ENCODE measurements at places on chromosomes 4 and X.
A peak's percentile ranks its signal among the peaks of the same experiment; 100 is the strongest.

- no peak for DNase-seq
Measured at GRCh38 chrX:71298119-71298518, 3.4 kb upstream of the ITGB1BP2 start.

- no peak for DNase-seq
Measured at GRCh38 chrX:141814213-141814857, 23.8 kb upstream of the MAGEC3 start.

DNA sequence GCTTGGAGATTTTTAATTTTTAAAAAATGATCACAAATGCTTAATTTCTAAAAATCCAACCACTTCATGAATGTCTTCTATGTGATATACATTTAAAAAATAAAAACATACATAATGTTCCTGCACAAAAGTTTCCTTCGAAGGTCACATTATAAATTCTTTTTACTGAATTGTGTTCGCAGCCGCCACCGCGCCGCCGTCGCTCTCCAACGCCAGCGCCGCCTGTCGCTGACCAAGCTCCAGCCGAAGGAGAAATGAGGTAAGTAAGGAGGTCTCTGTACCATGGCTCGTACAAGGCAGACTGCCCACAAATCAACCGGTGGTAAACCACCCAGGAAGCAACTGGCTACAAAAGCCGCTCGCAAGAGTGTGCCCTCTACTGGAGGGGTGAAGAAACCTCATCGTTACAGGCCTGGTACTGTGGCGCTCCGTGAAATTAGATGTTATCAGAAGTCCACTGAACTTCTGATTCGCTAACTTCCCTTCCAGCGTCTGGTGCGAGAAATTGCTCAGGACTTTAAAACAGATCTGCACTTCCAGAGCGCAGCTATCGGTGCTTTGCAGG lies 48.8 kb upstream of the NEUROG2 start:
- DNase-seq: no peak

DNA sequence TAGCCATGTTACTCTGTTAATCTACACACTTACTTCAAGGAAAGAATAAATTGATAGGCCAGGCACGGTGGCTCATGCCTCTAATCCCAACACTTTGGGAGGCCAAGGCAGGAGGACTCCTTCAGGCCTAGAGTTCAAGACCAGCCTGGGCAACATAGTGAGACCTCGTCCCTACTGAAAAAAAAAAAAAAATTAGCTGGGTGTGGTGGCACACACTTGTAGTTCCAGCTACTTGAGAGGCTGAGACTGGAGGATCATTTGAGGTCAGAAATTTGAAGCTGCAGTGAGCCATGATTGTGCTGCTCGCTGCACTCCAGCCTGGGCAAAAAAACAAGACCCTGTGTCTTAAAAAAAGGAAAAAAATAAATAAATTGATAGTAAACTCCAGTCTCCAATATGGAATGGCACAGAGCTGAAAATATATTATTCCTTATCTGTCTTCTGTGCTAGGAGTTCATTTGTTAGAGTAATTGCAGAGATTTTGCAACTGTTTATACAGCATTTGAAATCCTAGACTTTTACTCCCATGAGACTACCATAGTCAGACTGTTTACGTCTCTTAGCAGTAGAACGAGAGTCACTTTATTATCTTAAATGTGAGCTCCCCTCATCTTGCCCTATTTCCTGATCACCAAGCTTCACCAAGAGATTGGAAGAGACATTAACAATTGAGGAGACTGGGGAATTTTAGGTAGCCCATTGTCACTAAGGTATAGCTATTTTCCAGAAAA lies 18.8 kb upstream of the TMEM131L start:
- DNase-seq: peak; percentile 63

GRCh38 chr4:176824645-176825366 lies 32.1 kb upstream of the VEGFC start:
- DNase-seq: no peak

- DNase-seq: no peak
Measured at GRCh38 chr4:86271057-86271456, 88.8 kb downstream of the MAPK10 start.

- no peak for DNase-seq
Measured at GRCh38 chrX:23333842-23334520, 668 bp upstream of the PTCHD1 start.

GRCh38 chr4:163666332-163666873 lies 171.9 kb downstream of the TMA16 start:
- no peak for DNase-seq

DNA sequence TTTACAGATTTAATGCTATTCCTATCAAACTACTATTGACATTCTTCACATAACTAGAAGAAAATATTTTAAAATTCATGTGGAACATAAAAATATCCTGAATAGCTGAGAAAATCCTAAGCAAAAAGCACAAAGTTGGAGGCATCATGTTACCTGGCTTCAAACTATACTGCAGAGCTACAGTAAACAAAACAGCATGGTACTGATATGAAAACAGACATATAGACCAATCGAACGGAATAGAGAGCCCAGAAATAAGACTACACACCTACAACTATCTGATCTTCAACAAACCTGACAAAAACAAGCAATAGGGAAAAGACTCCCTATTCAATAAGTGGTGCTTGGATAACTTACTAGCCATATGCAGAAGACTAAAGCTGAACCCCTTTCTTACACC lies 273.4 kb upstream of the GRIA3 start:
- no peak for DNase-seq

DNA sequence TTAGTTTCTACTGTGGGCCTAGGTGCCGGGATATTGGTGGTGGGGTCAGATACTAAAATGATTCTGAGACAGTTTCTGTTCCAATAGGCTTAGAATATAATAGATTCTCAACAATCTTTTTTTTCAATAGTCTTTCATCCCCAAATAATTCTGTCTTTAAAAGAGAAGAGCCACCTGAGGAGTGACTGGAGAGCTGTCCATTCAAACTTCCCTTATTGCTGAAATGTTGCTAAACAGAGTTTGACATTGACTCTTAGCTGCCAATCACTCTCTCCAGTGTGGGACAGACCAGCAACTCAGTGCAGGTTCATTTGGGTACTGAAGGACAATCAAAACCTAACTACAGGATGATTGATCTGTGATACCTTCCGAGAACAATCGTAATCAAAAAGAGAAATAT lies 12.4 kb upstream of the ADH7 start:
- no peak for DNase-seq

DNA sequence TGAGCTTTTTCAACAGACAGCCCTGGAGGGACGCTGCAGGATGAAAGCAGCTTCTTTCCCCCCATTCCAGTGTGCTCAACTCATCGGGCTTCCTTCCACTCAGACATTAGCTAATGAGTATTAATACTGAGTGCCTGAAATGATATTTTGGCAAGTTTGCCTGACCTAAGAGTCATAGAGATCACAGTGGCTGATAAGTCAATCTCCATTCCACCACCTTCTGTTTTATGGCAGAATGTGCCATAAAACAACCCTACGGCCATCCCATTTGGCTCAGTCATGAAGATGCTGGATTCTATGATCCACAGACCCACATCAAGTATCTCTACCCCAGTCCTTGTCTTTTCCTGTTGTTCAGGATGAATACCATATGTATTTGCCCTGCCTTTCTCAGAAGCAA lies 48.3 kb upstream of the MAB21L2 start:
- DNase-seq: no peak
